ENCODE measurements at places on chromosomes 6 and 20. TPM values are rescaled to one million over a fixed set of nuclear protein-coding genes. Genes with fewer than 3 reads are reported as not detected.

GRCh38 chr6:31128093-31128676 lies 7.9 kb upstream of the CDSN start:
- peak; percentile 80 for DNase-seq

DNA sequence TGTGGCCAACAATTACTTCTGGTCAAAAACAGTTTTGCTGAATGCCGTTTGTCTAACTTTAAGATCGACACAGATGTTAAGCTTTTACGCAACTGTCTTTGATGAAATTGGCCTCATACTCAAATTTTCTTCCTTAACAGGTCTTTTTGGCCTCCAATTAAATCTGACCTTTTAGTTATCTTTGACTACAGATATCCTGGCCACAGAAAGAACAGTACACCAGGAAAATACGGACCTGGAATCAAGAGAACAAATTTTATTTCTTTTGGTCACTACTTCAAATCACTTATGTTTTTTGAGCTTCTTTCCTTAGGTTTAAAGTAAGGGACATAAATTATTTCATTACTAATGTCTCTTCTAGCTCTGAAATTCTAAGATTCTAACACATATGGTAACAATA lies 49.8 kb downstream of the IBTK start:
- DNase-seq: no peak

DNA sequence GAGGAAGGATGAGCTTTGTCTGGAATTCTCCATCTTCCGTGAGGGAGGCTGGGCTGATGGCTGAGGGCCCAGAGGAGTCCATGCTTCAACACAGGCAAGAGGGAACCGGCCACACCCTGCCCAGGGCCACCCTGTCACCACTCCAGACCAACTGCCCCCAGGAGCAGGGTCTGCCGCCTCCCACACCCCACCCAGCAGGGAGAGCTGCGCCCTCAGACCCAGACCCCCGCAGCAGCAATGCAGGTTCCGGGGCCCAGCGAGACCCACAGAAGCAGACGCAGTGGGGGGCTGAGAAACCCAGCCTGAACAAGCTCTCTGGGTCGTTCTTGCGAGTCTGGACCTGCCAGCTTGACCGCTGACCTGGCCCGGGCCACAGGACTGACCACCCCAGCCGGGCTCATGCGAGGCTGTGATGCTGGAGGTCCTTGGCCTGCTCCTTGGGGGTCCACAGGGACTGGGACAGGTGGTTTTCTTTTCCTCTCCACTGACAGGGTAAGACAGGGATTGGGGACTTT lies 25.0 kb downstream of the FRMD1 start:
- no peak for DNase-seq

DNA sequence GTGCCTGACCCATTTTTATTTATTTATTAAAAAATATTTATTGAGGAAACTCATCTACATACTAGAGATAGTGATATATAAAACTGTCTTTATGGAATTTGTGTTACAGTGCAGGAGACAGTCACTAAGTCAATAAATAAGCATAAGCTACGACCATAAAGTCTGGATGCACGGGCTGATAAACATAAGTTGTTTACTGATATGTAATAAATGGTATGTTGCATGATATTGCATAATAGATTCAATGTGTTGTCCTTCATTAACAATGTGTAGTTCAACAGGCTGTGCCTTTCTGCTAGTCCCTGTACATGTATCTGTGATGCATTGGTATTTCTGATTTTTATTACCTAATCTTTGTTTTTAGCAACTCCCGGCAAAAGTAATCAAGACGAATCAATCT lies 311.2 kb downstream of the ARHGAP18 start:
- no peak for DNase-seq

DNA sequence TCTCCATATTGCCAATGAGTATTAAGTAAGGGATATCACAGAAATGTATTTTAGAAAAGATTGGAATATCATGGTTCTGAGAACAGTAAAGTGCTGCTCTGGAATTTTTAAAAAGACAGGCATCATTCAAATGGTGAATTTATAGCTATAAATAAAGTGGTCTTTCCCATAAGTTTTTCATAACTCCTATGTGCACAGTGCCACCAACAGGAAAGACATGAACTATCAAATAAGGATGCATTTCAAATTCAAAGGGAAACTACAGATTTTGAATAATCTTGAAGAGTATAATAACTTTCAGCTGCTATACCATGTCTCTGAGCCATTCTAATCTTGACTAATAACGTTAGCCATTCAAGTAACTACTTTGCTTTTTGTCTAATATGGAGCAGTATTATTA lies 456.8 kb upstream of the GJE1 start:
- DNase-seq: no peak

- no peak for DNase-seq
Measured at GRCh38 chr6:127564761-127565160, 12.2 kb upstream of the C6orf58 start.

DNA sequence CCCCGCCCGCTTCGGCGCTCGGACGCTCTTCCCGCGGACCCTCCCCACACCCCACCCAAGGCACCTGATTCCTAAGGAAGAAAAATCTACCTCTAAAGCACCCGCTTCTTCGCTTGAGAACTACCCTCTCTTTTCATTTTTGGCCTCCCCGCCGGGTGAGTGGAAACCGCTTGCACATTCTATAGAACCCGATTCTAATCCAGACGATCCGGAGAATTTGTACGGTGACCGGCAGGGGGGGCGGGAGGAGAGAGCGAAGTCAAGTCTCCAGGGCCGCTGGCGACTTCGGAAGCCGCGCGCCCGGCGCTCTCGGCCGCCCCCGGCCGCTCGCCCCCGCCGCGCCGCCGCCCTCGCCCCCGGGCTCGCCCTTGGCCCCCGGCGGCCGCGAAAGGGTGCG lies at the start of gene RBM24:
Gene RBM24, plus strand, starts transcription at position 262 of the 397 bp plus-strand sequence. CDS start 221 bp downstream, outside the sequence.
- DNase-seq: peak; percentile 82

DNA sequence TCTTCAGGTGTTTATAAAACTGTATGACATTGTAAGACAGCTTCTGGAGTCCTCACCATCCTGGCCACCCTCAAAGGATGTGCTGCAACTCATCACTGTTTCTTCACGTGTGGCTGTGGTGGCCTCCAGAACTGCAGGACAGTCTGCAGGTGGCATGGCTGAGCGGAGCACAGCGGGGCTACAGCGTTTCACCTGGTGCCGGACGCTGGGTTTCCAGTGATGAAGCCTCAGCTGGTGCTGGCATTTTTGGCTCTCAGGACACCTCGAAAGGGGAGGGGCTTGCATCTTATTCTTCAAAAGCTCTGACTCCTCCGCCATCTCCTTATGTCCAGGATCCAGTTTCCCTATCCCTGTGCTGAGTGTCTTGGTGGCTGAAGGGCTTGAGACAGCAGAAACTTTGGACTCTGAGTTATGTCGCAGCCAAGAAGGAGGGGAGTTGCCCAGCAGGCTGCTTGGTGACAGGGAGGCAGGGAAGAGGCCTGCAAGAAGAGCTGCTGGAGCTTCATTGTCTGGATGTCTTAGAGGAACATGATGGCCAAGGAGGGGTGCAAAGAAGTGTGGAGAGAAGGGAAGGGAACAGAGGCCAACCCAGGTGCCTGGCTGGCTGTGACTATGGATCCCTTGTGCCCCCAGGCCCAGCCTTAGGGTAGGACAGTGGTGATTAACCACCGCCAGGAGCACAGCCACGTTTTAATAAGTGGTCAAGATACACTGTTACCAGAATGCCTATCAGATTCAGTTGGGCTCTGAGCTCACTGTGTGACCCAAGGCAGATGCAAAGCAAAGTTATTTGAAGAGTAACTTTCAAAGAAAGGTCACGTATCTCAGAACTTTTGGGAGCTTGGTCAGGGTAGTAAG lies 58.7 kb downstream of the GTF2H5 start:
- DNase-seq: peak; percentile 41

GRCh38 chr20:20003031-20003954 lies 13.9 kb upstream of the NAA20 start:
- DNase-seq: peak; percentile 27

DNA sequence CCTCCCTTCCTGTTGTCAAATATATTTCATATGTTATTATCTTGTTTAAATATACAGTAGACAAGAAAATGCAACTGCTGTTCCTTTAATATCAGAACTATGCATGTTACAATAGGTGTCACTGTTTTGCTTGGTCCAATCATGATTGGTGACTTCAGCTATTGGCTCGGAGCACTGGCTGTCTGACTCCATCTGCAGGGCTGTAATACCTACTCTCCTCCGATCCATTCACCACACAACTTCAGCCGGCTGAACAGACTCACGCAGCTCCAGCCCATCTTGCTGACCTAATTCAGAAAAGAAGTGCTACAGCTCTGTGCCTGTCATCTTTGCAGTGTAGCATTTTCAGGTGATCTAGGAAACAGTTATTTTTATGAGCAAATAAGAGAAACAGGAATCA lies at the start of gene BTBD3:
Gene BTBD3, plus strand, starts transcription at position 231 of the 400 bp plus-strand sequence. CDS start 383 bp downstream, outside the sequence.
- peak; percentile 68 for DNase-seq

DNA sequence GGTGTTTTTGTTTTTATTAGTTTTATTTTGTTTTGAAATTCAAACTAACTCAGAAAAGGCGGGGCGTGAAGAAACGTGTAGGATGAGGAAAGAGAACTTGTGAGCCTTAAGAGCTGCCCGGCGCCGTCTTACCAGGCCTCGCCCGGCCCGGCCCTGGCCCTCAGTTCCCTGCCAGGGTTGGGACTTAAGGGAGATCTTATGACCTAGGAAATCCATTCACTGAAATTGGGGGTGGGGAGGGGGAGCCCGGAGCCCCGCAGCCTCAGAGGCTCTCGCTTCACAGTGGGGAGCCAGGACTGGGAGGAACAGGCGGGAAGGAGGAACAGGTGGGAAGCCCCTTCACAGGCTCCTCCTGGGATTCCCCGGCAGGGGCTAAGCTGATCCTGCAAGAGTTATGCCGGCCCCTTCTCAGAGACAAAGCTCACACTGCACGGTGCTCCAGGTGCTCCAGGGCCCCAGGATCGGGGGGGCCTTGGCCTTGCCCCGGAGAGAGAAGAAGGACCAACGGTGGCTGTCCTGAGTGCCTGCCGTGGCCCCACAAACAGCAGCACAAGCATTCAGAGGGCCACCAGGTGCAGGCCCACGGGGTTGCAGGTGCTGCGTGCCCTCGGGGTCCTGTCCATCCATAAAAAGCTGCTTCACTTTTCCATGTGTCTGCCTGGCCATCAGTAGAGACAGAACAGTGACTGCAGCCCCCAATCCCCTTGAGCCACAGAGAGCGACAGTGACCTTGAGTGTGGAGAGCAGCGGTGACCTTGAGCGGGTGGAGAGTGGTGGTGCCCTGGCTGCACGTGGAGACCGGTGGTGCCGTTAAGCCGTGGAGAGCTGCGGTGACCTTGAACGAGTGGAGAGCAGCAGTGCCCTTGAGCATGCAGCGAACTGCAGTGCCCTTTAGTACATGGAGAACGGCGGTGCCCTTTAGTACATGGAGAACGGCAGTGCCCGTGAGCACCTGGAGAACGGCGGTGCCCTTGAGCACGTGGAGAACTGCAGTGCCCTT lies 152.7 kb downstream of the DLL1 start:
- no peak for DNase-seq

DNA sequence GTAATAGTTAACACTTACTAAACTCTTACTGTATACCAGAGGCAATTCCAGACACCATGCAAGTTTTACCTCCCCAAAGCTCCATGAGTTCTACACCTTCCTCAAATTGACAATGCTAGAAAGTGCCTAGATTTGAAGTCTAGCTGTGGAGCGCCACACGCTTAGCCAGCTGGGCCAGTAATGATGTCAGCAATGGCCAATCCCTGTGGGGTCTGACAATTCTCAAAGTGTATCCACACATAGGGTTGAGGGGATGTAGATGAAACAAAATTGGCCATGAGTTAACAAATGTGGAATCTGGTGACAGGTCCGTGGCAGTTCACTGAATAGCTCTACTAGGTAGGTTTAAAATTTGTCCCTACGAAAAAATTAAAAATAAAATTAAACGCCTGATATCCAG lies 1.3 kb downstream of the ZNF343 start:
- no peak for DNase-seq

DNA sequence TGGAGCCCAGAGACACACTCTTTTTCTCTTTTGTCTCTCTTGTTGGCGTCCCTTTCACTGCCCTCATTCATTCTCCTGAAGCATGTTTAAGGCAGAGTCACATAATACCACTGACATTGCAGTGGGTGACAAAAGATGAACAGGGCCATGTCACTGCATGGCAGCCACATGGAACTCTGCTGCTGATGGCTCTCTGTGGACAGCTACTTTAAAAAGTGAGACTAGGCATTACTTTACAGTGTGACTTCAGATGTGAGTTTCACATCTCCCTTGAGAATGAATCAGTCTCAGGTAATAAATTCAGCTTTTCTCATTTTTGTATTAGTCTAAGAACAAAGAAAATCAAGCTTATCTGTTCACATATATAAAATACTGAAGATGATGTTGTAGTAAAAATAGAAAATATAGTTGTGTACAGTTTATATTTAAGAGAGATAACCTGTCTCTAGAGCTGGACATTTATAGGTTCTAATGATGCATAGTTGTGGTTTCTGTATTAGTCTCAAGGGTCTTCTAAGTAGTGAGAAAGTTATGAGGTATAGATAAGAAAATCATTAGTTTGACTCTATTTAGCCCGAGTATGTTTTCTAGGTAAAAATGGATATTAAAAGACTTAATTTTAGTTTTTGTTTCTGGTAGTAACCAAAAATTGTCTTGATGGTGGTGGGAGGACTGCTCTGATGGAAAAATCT lies 6.1 kb downstream of the MRS2 start:
- no peak for DNase-seq

DNA sequence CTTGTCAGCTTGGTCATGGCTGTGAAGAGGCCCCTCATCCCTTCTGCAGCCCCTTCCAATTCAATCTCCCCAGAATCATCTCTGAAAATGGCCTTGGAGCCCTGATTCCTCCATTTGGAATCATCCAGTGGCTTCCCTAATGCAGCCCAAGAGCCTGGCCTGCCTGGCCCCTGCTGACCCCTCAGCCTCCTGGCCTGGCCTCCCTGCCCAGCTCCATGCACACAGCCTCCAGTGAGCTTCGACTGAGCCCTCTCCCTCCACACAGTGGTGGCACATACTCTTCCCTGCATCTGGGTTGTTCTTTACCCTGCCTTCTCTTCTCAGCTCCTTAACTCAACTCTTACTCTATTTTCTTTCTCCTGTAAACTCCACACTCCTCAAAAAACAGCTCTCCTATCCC lies 120.9 kb downstream of the ANKRD60 start:
- DNase-seq: no peak

- no peak for DNase-seq
Measured at GRCh38 chr6:158058171-158058651, 76.5 kb downstream of the SYNJ2 start.

ZFP57 gene
- total RNA-seq: not detected

SLC32A1 gene
- total RNA-seq: not detected

PKIG gene
- total RNA-seq: 40.8 TPM

PFDN6 gene
- 39.8 TPM for total RNA-seq

PIM1 gene
- total RNA-seq: 6.8 TPM

DEFB124 gene
- not detected for total RNA-seq

SFTA2 gene
- total RNA-seq: not detected

NMBR gene
- not detected for total RNA-seq

All from transverse colon (tissue), 4 donors.